Skeletal muscle tissue (tissue), 5 donors: ENCODE measurements at places on chromosomes 13 and 19. TPM values are rescaled to one million over a fixed set of nuclear protein-coding genes. Genes with fewer than 3 reads are reported as not detected.

ZNF615 gene
- total RNA-seq, result 8.4 TPM

ZAR1L gene
- total RNA-seq, result not detected

LILRB5 gene
- total RNA-seq, result 2.6 TPM

VN1R2 gene
- total RNA-seq, result not detected

SLC17A7 gene
- total RNA-seq, result 1.0 TPM
